BJ (cell line): ENCODE measurements at places on chromosomes 4 and X. TPM values are rescaled to one million over a fixed set of nuclear protein-coding genes. Genes with fewer than 3 reads are reported as not detected.

Gene FAM114A1
- polyA plus RNA-seq, result 184 and 222 TPM in 2 replicates

Gene DIAPH2
- 3.1 and 5.9 TPM in 2 replicates for polyA plus RNA-seq

Gene HSFX4
- polyA plus RNA-seq, result not detected in 2 replicates

Gene DGAT2L6
- not detected in 2 replicates for polyA plus RNA-seq

Gene SUV39H1
- polyA plus RNA-seq, result 4.1 and 9.7 TPM in 2 replicates

Gene F9
- not detected in 2 replicates for polyA plus RNA-seq

Gene RIPPLY1
- polyA plus RNA-seq, result 0.06 TPM in 1 of 2 replicates, not detected in the other

Gene SULT1E1
- not detected in 2 replicates for polyA plus RNA-seq

Gene ACE2
- not detected in 2 replicates for polyA plus RNA-seq

Gene ANKRD50
- polyA plus RNA-seq, result 6.5 and 14.5 TPM in 2 replicates

Gene HHIP
- polyA plus RNA-seq, result 0.87 and 0.88 TPM in 2 replicates

Gene FRMD7
- polyA plus RNA-seq, result not detected in 2 replicates

Gene PHKA1
- 1.5 and 2.2 TPM in 2 replicates for polyA plus RNA-seq

Gene RGN
- 0.82 and 0.98 TPM in 2 replicates for polyA plus RNA-seq

Gene DKK2
- 0.25 and 0.37 TPM in 2 replicates for polyA plus RNA-seq

Gene SYTL5
- polyA plus RNA-seq, result 0.48 and 0.64 TPM in 2 replicates

Gene CXorf65
- not detected in 2 replicates for polyA plus RNA-seq

Gene FAM149A
- 0.32 TPM in 1 of 2 replicates, not detected in the other for polyA plus RNA-seq

Gene MSANTD1
- 0.06 and 0.10 TPM in 2 replicates for polyA plus RNA-seq
